Left colon (tissue), 2 donors: ENCODE measurements at places on chromosomes 3 and 15.

DNA sequence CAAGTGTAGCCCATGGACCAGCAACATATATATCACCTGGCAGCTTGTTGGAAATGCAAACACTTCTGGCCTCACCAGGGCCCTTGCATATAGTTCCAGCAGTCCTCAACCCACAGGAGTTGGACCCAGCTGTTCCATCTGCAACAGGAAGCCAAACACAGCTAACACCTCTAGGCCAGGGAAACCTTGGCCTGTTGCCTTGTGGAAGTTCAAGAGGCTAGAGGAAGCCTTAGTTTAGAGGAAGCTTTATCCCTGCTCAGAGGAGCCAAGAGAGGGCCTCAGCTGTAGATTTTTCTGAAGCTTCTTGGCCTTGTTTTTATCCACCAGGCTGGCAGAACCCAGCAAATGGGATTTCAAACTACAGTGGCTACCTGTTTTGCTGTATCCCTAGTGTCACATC, 11.4 kb downstream of the FHIT start:
- no peak for DNase-seq

DNA sequence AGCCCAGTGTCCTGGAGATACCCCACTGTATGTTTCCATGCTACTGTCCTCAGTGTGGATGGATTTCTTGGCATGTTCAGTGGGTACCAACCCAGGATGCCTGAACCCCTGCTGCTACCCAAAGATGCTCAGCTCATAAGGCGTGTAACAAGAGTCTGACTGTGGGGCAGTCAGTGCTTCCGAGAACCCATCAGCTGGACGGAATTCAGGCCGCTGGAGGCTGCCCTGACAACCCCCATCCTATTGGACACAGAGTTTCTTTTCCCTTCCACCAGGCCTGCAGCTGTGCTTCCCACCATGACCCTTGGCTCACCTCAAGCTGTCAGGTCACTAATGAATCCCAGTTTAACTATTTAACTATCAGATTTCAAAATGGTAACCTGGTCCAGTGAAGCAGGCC, 224.1 kb upstream of the FEZF2 start:
- no peak for DNase-seq

GRCh38 chr15:20340331-20340811, 201.2 kb downstream of the GOLGA6L6 start:
- peak; percentile 80 for DNase-seq

- no peak for DNase-seq
Observed at GRCh38 chr15:70060993-70061305, 36.8 kb downstream of the TLE3 start.

DNA sequence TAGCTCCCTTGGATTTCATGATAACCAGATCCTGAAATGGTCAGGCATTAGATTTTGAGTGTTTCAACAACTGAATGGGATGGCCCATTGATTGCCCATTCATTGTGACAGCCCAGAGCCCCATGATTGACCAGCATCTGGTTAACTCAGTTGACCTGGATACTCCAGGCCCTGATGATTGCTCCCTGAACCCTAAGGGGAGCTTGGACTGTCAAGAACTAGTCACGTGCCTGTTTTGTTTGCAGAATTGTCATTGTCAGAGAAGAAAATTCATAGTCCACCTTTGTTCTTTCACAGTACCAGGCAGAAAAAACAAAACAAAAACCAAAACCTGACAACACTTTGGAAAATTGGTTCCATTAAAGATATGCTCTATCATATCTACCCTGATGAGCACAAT, 241.3 kb upstream of the ONECUT1 start:
- DNase-seq: no peak

DNA sequence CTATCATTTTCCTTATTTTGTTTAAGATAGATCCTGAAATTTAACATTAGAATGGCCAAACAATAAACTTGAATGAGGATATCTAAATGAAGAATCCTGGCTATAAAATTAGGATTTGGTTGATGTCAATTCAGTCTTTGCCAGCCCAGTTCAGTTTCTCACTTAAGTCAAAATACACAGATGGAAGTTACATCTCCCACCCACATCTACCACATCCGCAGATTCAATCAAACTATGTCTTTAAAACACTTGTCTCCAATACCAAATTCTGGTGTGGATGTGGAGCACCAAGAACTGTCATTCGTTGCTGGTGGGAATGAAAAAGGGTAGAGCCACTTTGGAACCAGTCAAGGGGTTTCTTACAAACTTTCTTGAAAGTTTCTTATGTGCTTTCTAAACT, 18.2 kb downstream of the CBLB start:
- DNase-seq: no peak

- no peak for DNase-seq
Observed at GRCh38 chr3:149647812-149648211, 10.0 kb downstream of the WWTR1 start.

- DNase-seq: no peak
Observed at GRCh38 chr3:55013145-55013925, 85.5 kb upstream of the LRTM1 start.

- DNase-seq: no peak
Observed at GRCh38 chr3:97979610-97980009, 7.4 kb upstream of the RIOX2 start.

GRCh38 chr3:132231633-132232032, 85.6 kb upstream of the ACP3 start:
- no peak for DNase-seq

GRCh38 chr3:51708216-51708845, 1.5 kb downstream of the GRM2 start:
- DNase-seq: no peak

- DNase-seq: no peak
Observed at GRCh38 chr3:74842141-74842540, 227.7 kb upstream of the CNTN3 start.

DNA sequence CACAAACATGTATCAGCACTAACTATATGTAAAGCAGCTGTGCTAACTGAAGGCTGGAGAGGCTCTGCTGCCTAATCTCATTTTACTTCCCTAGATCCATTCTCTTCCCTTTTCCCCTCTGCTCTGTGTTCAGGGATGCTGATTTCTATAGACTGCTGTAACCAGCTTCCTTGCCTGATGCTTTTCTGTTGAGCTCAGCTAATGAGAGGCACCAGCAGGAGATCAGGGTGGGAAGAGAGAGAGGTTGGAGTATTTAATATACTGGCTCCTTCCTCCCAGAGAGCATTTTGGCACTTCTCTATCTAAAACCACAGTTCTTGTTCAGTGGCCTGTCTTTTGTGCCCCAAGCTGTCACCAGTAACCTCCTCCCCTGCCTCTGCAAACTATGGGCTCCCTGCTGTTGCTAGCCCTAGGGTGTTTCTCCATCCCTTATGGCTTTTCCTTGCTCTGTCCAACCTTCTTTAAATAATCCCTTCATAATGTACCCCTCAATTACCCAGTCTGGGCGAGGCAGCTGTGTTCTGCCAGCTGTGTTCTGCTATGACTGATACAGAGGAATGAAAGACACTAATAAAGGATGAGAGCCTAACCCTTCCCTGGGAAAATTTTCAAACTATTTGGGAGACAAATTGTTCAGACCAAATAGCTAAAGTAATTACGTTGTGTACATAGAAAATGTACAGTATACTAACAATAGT, 69.5 kb downstream of the CADPS start:
- DNase-seq: no peak

DNA sequence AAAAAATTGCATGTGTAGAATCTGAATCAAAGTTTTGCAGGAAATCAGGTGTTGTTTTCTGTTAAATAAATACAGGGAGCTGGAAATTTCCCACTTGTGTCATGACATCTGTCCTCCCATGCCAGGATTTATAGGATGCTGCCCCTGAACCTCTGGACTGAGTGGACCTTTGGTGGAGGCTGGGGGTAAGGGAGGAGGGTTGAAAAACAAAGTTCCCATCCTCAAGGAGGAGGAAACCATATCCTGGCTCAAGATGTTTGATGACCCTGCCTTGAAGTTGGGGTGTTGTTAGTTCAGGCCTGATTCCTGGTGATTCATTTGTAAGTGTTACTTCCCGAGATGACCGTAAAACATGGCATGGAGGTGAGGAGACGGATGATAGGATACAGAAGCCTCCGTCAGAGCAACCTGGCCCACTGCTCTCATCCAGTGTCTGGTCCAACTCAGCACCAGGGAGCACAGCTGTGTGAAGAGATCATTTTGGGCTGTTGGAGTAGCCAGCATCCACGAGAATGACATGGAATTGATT, 223.6 kb downstream of the CACNA2D3 start:
- DNase-seq: no peak

GRCh38 chr3:123423031-123423430, 25.9 kb downstream of the ADCY5 start:
- peak; percentile 83 for DNase-seq

GRCh38 chr15:55108858-55109518, 87.8 kb downstream of the RSL24D1 start:
- peak; percentile 68 for DNase-seq

- no peak for DNase-seq
Observed at GRCh38 chr3:107430996-107431245, 53.7 kb downstream of the CCDC54 start.

DNA sequence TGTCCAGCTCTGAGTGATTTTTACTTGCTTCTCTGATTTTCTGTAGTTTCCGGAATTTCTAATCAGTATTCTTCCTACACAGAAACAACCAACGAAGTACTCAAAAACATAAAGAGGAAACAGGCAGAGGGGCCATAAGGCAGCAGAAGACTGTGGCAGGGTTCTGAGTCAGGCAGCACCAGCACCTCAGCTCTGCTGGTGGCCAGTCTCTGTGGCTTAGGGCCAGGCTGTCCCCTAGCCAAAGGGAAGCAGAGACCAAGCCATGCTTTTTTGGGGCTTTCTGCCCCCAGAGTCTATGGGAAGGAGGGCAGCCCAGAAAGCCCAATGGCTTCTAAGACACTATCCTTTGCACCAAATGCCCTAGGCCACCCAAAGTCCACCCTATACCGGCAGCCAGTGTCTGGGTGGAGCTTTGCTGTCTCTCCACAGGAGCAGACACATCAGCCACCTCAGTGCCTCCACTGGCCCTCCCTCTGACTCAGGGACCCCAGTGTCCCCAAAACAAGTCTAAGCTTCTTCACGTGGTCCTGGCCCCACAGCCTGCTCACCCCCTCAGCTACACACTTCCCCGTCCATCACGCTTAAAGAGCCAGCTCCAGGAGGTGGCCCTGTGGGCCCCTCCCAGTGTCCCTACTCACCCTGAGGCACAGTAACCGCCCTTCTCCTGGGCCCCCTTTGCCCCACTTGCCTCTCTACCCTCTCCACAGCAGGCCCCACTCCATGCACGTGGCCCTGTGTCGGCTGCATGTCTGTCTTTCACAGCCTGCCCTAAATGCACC, 46.2 kb downstream of the CCDC12 start:
- DNase-seq: no peak

DNA sequence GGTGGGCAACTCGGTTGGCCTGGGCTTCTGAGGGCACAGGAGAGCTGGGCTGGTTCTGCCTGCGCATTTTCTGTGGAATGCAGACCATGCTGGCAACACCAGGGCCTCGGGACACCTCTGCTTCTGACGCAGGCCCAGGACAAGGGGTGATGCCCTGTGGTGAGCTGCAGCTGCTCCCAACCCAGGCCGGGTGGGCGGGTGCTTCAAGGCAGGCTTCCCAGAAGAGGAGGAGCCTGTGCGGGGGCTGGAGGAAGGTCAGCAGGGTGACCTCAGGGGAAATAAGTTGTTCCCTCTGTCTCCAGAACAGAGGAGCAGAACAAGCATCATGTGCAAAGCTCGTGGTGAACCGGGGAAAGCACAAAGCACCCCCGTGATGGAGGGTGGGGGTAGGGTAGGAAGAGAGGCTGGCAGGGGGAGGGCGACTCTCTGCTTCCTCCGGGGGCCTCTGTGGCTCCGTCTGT, 11.0 kb upstream of the PLXNA1 start:
- DNase-seq: peak; percentile 37

DNA sequence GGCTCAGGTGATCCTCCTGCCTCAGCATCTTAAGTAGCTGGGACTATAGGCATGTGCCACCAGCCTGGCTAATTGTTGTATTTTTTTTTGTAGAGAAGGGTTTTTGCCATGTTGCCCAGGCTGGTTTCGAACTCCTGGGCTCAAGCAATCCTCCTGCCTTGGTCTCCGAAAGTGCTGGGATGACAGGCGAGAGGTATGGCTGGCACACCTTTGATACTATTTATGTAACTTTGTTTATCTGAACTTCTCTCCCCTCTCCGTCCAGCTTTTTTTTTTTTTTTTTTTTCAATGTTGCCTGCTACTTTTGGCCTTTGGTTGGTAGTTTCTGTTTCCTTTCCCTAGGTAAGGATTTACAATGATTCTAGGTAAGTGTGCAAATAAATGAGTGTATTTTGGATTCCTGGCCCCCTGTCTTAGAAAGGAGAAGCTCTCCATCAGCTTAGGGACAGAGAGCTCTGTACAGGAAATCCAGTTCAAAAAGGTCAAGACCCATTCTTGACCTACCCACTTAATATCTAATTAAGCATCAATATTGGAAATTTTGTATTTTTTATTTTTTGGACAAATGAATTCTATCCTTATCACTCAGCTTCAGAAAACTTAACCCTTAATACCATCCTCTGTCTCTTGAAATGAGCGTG, 6.8 kb downstream of the ARL6IP5 start:
- DNase-seq: no peak

GRCh38 chr3:120642368-120642948, 39.6 kb downstream of the HGD start:
- DNase-seq: no peak

- DNase-seq: no peak
Observed at GRCh38 chr3:71862371-71863140, 77.6 kb upstream of the PROK2 start.

DNA sequence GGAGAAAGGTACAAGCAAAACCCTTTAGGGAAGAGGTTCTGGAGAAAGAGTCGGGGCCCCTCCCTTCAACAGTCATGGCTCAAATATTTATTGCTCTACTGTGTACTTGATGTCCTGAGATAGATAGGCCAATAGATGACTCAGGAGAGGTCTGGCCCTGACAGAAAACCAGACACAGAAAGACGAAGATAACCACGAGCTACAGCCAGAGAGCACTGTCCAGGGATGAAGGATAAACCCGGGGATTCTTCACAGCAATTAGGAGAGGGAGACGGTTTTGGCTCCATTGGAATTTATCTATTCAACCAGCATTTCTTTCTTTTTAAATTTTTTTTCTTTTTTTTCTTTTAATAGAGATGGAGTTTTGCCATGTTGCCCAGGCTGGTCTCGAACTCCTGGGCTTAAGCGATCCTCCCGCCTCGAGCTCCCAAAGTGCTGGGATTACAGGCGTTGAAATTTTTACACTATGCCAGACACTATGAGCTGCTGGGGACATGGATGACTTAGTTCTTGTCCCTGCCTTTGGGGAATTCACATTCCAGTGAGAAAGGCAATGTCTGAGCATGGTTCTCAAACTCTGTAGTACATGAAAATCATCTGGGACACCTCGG, 4.6 kb upstream of the CIDEC start:
- DNase-seq: peak; percentile 46

DNA sequence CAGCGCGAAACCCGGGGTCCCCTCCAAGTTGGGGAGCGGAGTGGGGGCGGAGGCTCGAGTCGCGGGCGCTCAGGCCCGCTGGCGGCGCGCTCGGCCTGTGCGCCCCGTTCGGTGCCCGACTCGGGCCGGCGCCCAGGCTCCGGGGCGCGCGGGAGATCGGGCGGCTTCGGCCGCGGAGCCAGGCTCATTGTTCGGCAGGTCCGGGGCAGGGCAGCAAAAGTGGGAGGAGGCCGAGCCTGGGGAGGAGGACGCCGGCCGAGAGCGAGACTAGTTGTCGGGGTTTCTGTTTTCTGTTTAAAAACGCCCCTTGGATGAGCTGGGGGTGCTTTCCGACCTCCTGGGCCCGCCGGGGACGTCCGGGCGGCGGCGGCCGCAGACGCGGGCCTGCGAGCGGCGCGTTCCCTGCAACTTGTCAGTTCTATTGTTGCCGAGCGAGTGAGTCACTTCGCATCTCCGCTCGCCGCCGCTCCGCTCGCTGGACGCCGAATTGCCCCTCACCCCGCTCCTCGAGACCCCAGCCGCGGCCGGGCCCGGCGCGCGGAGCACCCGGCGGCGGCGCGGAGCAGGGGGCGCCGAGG, 676 bp downstream of the TCF12 start:
- peak; percentile 45 for DNase-seq

- no peak for DNase-seq
Observed at GRCh38 chr3:86993704-86994103, 2.8 kb upstream of the VGLL3 start.
